ENCODE measurements at places on chromosomes 7 and 10.

- DNase-seq = no peak
These were observed 37.2 kb downstream of the LRMDA start for GRCh38 chr10:75468612-75469005.

DNA sequence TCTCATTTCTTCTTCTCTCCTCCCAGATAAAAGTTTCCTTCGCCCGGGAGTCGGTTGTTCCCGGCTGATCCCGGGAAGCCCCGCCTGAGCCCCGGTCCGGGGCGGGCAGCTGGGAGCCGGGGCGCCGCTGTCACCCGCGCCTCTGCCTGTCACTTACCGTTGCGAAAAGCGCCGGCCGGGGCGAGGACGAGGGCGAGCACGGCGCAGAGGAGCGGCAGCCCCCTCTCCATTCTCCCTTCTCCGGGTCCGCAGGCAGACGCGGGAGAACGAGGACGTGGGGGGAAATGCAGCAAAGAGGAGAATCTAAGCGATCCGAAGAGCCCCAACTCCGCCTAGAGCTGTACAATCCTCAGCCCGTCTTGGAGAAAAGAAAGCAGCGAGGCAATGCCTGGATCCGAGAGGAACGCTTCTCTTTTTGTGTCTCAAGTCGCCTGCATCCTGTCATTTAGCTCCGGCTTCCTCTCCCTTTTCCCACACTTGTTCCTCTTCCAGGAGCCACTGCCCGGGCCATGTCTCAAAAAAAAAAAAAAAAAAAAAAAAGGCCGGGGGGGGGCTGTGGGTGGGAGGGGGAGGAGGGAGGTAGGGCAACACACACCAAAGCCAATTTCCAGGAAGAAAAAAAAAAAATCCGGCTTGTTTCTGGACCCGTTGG is at the start of gene NRP1:
NRP1 (minus strand) TSS at position 515 of the 652 bp plus-strand sequence; CDS start at position 230, 285 bp downstream.
- no peak for DNase-seq

DNA sequence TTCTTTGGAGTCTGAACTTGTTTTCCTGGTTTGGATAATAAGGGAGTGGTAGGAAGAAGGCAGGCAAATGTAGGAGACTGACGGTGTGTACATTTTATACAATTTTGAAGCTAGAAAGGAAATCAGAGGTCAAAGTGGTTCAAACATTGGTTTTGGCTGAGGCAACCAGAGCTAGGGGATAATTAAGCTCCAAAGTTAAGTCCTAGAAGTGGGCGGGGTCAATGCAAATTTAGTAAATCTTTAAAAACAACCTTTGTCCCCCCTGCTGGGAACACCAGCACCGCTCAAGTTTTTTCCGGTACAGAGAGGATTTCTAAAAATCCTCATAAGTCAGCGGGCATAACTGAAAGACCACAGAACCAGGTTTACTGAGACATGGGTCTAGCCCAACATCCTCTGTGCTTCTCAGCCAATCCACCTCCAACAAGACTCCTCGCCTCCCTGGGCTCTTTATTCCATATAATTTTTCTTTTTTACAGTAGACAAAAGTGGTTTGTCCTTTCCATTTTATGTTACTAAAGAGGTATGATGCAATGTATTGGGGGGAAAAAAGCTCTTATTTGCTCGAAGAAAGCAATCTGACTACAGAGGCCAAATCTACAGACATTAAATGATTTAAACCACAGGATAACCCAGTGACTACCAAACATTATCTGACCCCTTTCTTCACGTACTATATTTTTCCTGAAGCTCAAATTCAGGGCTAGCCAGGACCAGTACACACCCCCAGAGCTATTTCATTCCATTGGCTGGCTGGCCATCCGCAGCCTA is 1.6 kb downstream of the GLUD1 start:
- DNase-seq = no peak

DNA sequence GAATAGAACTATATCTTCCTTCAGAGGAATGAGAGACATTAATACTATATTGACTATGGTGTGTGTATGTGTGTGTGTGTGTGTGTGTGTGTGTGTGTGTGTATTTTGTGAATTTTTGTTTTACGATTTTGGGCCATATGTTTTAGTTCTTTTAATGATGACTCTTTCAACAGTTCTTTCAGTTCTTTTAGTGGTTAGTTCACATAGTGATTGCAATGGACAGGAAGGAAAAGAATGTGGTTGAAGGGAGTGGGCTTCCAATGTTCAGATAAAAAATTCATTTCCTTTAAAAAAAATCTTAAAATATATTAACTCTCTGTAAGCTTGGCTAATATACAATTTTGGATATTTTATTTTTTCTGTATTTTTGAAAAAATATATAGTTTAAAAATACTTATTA is 315.7 kb upstream of the DGKB start:
- no peak for DNase-seq

- DNase-seq = no peak
These were observed 89.4 kb upstream of the C1QL3 start for GRCh38 chr10:16611037-16611436.

GRCh38 chr7:101111261-101111660 is 15.6 kb upstream of the SERPINE1 start:
- DNase-seq = no peak
